T-cell (primary cell): ENCODE measurements at places on chromosomes 11 and 22.
A peak's percentile ranks its signal among the peaks of the same experiment; 100 is the strongest.

DNA sequence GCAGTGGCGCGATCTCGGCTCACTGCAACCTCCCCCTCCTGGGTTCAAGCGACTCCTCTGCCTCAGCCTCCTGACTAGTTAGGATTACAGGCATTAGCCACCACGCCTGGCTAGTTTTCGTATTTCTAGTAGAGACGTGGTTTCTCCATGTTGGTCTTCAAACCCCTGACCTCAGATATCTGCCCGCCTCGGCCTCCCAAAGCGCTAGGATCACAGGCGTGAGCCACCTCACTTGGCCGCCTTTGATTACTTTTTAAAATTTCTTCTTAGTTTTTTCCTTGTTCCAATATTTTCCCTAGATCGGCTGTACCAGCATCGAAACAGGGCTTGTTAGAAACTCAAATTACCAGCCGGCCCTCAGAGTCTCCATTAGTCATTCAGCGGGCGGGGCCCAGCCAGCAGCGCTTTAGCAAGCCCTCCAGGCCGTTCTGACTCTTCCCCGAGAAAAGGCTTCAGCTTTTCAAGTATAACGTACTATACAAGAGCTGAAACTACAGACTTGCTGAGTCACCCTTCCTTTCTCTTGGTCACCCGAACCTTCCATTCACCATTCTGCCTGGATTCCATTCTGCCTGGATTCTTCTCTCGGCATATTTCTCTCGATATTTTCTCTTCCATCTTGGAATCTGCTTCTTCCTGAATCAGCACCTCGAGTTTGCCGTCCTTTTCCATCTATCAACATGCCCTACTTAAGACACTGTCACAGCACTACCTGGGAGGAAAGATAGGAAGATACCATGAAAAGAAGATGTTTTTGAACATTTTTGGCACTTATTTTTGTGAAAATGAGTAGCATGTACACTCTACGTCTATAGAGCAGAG, 6.7 kb upstream of the CAPRIN1 start:
- no peak for DNase-seq

DNA sequence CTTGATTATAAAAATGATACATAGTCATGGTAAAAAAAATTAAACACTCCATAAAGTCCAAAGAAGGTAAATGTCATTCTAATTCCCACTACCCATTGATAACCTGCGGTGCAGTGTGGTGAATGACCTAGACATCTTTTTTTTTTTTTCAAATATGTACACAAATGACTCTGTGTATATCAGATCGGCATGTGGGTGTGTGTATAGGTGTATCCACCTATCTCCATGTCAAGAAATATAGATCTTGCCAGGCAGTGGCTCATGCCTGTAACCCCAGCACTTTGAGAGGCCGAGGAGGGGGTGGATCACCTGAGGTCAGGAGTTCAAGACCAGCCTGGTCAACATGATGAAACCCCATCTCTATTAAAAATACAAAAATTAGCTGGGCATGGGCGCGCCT, 18.4 kb upstream of the CBX6 start:
- DNase-seq: no peak

DNA sequence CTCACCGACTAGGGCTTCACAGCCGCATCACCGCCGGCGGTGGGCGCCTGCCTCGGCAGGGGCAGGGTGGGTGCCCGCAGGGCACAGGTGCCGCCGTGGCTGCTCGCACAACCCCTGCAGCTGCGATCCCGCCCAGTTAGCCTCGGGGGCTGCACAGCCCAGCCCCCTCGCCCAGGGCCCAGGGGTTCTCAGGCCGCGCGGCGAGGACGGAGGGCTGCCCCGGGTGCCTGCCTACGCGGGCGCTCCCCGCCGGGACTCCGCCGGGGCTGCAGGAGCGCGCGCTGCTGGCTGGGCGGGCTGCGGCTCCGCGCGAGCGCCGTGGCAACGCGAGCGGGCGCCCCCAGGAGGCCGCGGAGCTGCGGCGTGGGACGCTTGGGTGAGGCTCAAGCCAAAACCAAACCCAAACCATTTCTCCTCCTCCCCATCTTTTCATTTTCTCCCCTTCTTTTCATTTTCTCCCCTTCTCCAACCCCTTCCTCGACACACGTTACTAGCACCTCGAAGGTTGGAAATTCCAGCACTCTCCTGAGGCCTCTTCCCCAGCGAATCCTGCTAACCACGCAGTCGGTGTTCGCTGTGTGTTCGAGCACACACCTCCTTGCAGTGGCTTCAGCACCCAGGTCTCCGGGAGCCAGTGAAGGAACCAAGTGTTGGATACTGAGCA, at the start of gene MICAL3:
Gene MICAL3 (minus strand): TSS at position 286 of the 664 bp plus-strand sequence. CDS start 117,749 bp downstream, outside the sequence.
- peak; percentile 68 for DNase-seq

- DNase-seq: no peak
These were observed 15.1 kb downstream of the CTNND1 start for GRCh38 chr11:57776577-57777210.
